ENCODE measurements at places on chromosomes 5 and 9.
A peak's percentile ranks its signal among the peaks of the same experiment; 100 is the strongest.

GRCh38 chr9:123401879-123402513 is 46.0 kb downstream of the CRB2 start:
- H3K4me3 ChIP-seq: no peak overlapping the region
- H3K36me3 ChIP-seq: no peaks in the 10 kb centered on the region
- no peaks in the 10 kb centered on the region for H3K27me3 ChIP-seq
- no peak overlapping the region for H3K27ac ChIP-seq
- no peak for DNase-seq

DNA sequence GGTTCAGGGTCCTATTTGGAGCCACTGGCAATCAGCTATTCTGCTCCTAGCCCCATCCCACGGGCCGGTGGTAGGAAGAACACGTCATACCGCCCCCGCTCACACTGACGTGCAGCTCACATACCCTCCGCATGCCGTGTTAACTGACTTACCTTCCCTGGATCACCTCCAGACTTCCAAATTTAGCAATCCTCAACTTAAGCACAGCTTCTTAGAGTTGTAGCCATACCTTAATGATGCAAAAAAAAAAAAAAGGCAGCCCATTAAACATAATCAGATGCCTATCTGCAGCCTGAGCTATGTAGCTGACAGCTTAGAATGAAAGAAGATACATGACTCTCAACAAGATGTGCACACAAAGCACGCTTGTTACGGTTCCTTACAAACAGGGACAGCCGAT is 93.0 kb downstream of the IRX2 start:
- no peaks in the 10 kb centered on the region for H3K4me1 ChIP-seq
- H3K36me3 ChIP-seq: no peaks in the 10 kb centered on the region
- H3K27me3 ChIP-seq: no peaks in the 10 kb centered on the region
- no peak overlapping the region for H3K27ac ChIP-seq
- H3K4me3 ChIP-seq: no peak overlapping the region

DNA sequence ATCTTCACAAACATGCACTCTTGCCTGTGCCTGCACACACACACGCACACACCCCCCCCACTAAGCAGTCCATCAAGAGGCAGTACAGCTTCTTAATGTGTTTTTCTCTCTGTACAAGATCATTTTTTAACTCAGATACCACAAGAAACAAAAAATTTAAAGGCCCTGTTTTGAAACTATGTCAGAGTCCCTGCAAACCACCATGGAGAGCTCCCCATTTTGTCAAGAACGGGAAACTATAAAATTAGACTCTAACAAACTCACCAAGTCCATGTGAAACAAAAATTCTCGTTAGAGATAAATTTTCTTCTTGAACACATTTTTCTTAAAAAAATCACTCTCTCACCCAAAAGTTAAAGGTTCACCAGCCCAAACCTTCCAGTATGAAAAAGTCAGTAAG is 86.3 kb downstream of the ELAVL2 start:
- no peaks in the 10 kb centered on the region for H3K27me3 ChIP-seq
- no peak overlapping the region for H3K4me3 ChIP-seq
- DNase-seq: no peak
- no peak overlapping the region for H3K27ac ChIP-seq
- H3K36me3 ChIP-seq: no peaks in the 10 kb centered on the region

DNA sequence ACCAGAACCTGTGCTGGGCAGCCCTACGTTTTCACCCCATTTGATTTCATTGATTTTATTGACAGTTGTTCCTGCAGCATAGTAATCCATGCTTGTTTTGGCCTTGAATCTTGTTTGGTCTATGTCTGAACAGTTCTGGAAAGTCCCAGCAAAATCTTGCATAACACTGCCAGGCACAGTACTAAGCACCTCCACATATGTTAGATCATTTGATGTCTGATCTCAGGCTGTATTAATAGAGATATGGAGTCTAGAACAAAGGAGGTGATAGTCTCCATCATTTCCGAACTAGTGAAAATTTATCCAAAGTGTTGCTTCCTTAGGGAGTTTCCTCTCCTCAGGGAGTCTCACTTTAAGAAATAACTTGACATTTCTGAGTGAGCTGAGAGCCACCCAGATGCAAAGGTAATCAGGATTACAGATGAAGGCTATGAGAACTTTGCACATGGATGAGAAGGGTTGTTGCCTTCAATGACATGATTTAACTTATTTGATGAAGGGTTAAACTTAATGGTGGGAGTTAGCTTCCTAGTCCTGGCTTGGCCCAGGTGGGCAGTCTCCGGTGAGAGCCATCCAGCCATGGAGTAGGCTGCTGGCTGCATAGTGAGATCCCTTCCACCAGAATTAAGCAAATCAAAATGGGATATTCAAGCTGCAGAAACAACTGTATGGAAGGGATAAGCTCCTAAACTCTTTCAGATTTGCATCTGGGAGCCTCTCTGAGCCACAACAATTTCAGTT is 173.8 kb upstream of the MVB12B start:
- H3K27ac ChIP-seq: no peak overlapping the region
- H3K4me3 ChIP-seq: no peak overlapping the region
- H3K4me1 ChIP-seq: no peaks in the 10 kb centered on the region
- DNase-seq: no peak

DNA sequence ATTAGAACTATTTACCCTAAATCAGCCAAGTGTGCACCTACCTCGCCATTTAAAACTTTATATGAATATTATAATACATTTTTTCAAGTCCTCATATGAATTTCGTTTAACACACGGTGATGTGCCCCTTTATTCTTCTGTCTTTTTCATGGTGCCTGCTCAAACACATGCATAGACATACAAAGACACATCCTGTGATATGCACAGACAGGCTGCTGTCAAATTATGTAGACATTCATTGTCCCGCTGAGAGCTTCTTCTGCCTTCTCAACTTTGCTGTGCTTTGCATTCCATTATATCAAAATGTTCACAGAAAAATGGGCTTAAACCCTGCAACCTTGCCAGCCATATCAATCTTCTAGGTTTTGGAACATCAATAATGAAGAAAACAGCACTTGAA is 193.8 kb downstream of the NTRK2 start:
- no peaks in the 10 kb centered on the region for H3K36me3 ChIP-seq
- DNase-seq: no peak
- H3K4me1 ChIP-seq: no peaks in the 10 kb centered on the region
- no peaks in the 10 kb centered on the region for H3K27me3 ChIP-seq

GRCh38 chr9:100426530-100427365 is at the start of gene MSANTD3:
TSS of gene MSANTD3 (plus strand) at chr9:100427143. CDS start at chr9:100441939, 14,796 bp downstream.
- H3K27me3 ChIP-seq: no peaks in the 10 kb centered on the region
- H3K27ac ChIP-seq: peak within 1 kb of the TSS; percentile 85
- H3K4me3 ChIP-seq: peak within 1 kb of the TSS; percentile 86
- peak; percentile 54 for DNase-seq
- H3K36me3 ChIP-seq: no peaks in the 10 kb centered on the region

- no peak for DNase-seq
- H3K27ac ChIP-seq: no peak overlapping the region
- no peaks in the 10 kb centered on the region for H3K4me1 ChIP-seq
- H3K27me3 ChIP-seq: no peaks in the 10 kb centered on the region
Observed at GRCh38 chr9:136219276-136219675, 14.3 kb upstream of the LHX3 start.

GRCh38 chr5:157510682-157511081 is 50.7 kb downstream of the NIPAL4 start:
- H3K4me1 ChIP-seq: no peaks in the 10 kb centered on the region
- no peaks in the 10 kb centered on the region for H3K36me3 ChIP-seq
- no peak overlapping the region for H3K4me3 ChIP-seq
- DNase-seq: no peak
- peak overlapping the region; percentile 64 for H3K27ac ChIP-seq

GRCh38 chr9:14203356-14204056 is 110.4 kb downstream of the NFIB start:
- no peaks in the 10 kb centered on the region for H3K36me3 ChIP-seq
- peak overlapping the region; percentile 39 for H3K4me3 ChIP-seq
- DNase-seq: peak; percentile 61
- H3K27ac ChIP-seq: peak overlapping the region; percentile 75
- H3K27me3 ChIP-seq: no peaks in the 10 kb centered on the region

DNA sequence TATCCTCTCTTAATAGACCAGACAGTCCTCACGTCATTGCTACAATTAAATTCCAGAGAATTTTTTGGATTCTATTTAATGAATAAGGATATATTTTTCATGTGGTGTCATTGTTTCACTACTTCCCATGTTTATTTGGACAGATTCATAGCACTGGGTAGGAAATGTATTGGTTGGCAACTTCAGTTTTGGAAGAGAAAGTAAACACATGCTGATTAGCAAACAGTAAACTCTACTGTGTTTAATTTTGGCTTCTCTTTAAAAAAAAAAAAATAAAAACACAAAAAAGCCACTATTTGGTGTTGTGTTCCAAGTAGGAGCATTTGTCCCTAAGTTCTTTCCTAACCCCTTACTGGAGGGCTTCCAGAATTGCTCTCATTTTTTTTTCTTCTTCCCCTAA is 77.3 kb downstream of the NFIB start:
- no peak overlapping the region for H3K4me3 ChIP-seq
- H3K36me3 ChIP-seq: no peaks in the 10 kb centered on the region
- H3K27ac ChIP-seq: peak overlapping the region; percentile 57
- DNase-seq: no peak
- no peaks in the 10 kb centered on the region for H3K27me3 ChIP-seq

DNA sequence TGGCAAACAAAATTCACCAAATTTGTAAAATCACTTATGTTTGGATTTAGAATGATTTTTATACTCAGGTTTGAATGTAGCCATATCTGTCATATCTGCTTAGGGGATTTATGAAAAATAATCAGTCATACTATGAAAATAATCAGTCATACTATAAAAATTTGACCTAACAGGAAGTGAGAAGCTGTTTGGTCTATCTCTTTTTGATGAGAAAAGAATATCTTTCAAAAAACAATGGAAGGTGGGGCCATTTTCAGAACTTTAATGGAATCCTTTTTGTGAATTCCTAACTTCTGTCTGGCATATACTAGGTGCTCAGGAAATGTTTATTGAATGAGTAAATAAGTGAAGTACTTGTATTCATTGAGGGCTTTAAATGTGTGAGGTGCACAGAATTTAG is 70.1 kb downstream of the CWC27 start:
- H3K36me3 ChIP-seq: no peaks in the 10 kb centered on the region
- H3K4me3 ChIP-seq: no peak overlapping the region
- H3K27ac ChIP-seq: no peak overlapping the region
- H3K27me3 ChIP-seq: no peaks in the 10 kb centered on the region
- DNase-seq: no peak
- no peaks in the 10 kb centered on the region for H3K4me1 ChIP-seq

- H3K4me1 ChIP-seq: no peaks in the 10 kb centered on the region
- no peak for DNase-seq
- H3K4me3 ChIP-seq: no peak overlapping the region
- H3K36me3 ChIP-seq: no peaks in the 10 kb centered on the region
Observed at GRCh38 chr9:24436761-24437160, 108.9 kb downstream of the IZUMO3 start.

- H3K36me3 ChIP-seq: no peaks in the 10 kb centered on the region
- no peak overlapping the region for H3K27ac ChIP-seq
- H3K4me1 ChIP-seq: no peaks in the 10 kb centered on the region
Observed at GRCh38 chr5:173618927-173619519, 2.6 kb upstream of the BOD1 start.

GRCh38 chr5:172616730-172617129 is 24.3 kb upstream of the NEURL1B start:
- DNase-seq: peak; percentile 40
- no peaks in the 10 kb centered on the region for H3K4me1 ChIP-seq
- no peaks in the 10 kb centered on the region for H3K36me3 ChIP-seq
- no peaks in the 10 kb centered on the region for H3K27me3 ChIP-seq
- peak overlapping the region; percentile 83 for H3K27ac ChIP-seq
